ENCODE measurements at places on chromosomes 2 and 18. TPM values are rescaled to one million over a fixed set of nuclear protein-coding genes. Genes with fewer than 3 reads are reported as not detected.

Gene SCLY
- total RNA-seq: 13.6 TPM

Gene ABCB11
- total RNA-seq: not detected

Gene UGT1A10
- total RNA-seq: not detected

Gene G6PC2
- not detected for total RNA-seq

Gene FAP
- 96.1 TPM for total RNA-seq

Gene CMPK2
- total RNA-seq: 0.26 TPM

Gene DRC1
- total RNA-seq: under 0.01 TPM

Gene EHD3
- total RNA-seq: 30.6 TPM

Gene NMUR1
- total RNA-seq: 0.50 TPM

Gene GPR35
- 1.2 TPM for total RNA-seq

Gene PRSS56
- total RNA-seq: not detected

Gene CFAP65
- total RNA-seq: not detected

Gene NYAP2
- not detected for total RNA-seq

Gene TMEM150A
- total RNA-seq: 11.8 TPM

Gene SCYGR6
- not detected for total RNA-seq

Gene EVA1A
- 16.2 TPM for total RNA-seq

Gene C2orf81
- 1.5 TPM for total RNA-seq

Gene RIT2
- not detected for total RNA-seq

Gene SPATA3
- not detected for total RNA-seq

Gene EML4
- 49.5 TPM for total RNA-seq

Gene TEKT4
- not detected for total RNA-seq

Gene TET3
- total RNA-seq: 2.6 TPM

Gene RPRD1A
- 38.0 TPM for total RNA-seq

Gene PDE11A
- not detected for total RNA-seq

Gene BMP10
- total RNA-seq: not detected

Gene ALPP
- total RNA-seq: not detected

Gene PTPRN
- total RNA-seq: 3.5 TPM

Gene BCL2
- 3.6 TPM for total RNA-seq

Gene ATP6V1C2
- under 0.01 TPM for total RNA-seq

Gene IL18RAP
- total RNA-seq: under 0.01 TPM

Gene OBSL1
- total RNA-seq: 34.4 TPM

Gene HOXD12
- total RNA-seq: not detected

Gene LPIN1
- total RNA-seq: 149 TPM

Gene RBKS
- 1.3 TPM for total RNA-seq

Gene KCNJ13
- not detected for total RNA-seq

Gene ACADL
- total RNA-seq: 0.51 TPM

Gene KIF3C
- 9.0 TPM for total RNA-seq

Gene DSG3
- total RNA-seq: not detected

Gene CSRNP3
- 0.66 TPM for total RNA-seq

Gene UPP2
- not detected for total RNA-seq

Gene TOGARAM2
- total RNA-seq: 0.26 TPM

Gene DUSP19
- 5.1 TPM for total RNA-seq

Gene DLGAP1
- 0.51 TPM for total RNA-seq

Gene DSG2
- total RNA-seq: 0.33 TPM

Gene EN1
- under 0.01 TPM for total RNA-seq

Gene DCC
- not detected for total RNA-seq

Gene LAMA3
- 13.2 TPM for total RNA-seq

Gene SULT1C4
- total RNA-seq: 0.26 TPM

Gene FBXO48
- total RNA-seq: 0.26 TPM

Gene CREG2
- under 0.01 TPM for total RNA-seq

Gene MAP3K19
- not detected for total RNA-seq

Gene FOSL2
- 68.6 TPM for total RNA-seq

Gene POTEJ
- not detected for total RNA-seq

Gene CDH2
- 2.0 TPM for total RNA-seq

Data from fibroblast of lung (primary cell).